ENCODE measurements at places on chromosomes 3 and 15.

GRCh38 chr15:67736810-67737209 lies 88.5 kb upstream of the SKOR1 start:
- no peak for DNase-seq

GRCh38 chr3:116281313-116282143 lies 163.8 kb downstream of the LSAMP start:
- DNase-seq = no peak

DNA sequence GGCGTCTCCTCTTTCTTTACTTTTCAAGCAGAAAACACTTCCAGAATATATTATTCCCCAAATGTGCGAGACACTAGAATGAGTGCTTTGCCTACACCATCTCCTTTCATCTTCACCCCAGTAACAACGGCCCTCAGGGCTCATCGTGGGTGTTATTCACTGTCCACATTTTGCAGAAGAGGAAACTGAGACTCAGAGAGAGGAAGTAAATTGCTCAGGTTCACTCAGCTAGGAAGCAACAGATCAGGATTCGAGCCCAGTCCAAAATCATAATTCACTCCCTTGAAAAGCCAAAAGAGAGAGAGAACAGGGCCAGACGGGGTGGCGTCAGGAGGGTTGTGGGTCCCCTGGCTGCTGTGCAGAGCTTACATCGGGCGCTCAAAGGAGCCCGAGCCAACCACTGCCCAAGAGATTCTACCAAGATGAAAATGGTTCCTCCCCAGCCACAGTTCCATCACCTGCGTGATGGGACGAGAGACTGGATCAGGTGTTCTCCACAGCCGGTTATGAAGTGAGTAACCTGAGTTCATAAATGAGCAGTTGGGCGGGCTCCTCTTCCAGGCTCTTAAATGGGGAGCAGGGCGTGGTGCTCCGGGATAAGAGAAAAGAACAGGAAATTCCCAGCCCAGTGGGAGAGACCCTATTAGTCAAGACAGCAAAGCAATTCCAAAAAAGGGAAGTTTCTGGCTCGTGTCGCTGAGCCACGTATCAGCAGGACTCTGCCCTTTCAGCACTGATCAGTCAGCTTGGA lies 48.6 kb upstream of the FLNB start:
- no peak for DNase-seq

DNA sequence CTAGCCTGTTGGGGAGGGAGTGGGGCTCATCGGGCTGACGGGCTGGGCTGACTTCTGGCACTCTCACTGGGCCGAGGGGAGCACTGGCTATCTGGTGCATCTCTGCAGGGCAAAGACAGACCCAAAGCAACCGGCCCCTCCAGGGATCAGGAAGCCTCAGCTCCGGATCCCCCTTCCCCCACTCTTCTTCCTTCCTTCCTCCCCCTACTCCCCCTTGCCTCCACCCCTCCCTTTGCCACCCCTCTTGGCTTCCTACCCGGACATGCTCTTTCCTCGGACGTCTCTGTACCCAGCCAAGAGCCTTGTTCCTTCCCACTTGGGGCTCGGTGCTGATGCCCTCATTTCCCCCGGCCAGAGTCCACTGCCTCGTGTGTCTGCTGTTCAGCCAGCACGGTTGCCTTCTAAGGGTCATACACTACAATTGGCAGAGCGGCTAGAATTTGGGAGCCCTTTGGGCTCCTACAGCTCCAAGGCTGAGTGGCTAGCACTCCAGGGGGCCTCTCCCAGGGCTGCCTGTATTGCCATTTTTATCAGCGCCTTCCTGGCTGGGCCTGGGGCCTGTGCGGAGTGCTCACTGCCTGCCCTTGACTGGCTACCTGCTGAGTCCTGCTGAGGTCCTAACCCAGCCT lies 10.9 kb downstream of the SEMA3F start:
- no peak for DNase-seq

- DNase-seq = peak; percentile 68
These were observed 21.2 kb downstream of the IGSF10 start for GRCh38 chr3:151439652-151440125.

DNA sequence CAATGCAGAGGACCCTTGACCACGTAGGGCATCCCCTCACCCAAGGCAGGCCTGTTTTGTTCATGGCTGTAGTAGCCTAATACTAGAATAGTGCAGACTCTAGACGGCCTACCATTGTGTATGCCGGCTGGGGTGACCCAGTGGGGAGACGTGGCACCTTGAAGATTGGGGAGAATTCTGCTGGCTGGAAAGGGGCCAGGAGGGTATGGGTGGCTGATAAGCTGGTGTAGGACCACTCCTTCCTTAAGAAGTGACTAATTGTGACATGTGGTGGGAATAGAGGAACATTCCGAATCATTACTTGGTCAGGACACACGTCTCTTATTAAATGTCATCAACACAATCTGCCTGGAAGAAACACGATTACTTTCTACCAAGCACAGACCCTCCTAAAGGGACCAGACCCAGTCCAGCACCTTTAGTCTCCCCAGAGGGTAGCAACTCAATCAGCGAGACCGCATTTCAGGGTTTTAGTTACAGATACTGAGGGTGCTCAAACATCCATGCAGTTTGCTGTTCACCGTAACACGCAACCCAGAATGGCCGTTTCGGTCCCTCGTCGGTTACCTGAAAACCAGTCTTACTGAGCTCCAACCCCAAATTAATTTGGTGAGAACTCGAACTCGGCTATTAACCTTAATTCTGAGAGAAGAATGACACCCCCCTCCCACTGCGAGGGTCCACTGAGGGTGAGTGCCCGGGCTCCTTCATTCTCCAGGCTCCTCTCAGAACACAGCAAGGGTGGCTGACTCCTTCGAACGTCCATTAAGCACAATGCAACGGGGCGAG lies 1.6 kb upstream of the KLF13 start:
- DNase-seq = no peak

GRCh38 chr3:81291586-81291985 lies 469.9 kb downstream of the GBE1 start:
- DNase-seq = no peak

DNA sequence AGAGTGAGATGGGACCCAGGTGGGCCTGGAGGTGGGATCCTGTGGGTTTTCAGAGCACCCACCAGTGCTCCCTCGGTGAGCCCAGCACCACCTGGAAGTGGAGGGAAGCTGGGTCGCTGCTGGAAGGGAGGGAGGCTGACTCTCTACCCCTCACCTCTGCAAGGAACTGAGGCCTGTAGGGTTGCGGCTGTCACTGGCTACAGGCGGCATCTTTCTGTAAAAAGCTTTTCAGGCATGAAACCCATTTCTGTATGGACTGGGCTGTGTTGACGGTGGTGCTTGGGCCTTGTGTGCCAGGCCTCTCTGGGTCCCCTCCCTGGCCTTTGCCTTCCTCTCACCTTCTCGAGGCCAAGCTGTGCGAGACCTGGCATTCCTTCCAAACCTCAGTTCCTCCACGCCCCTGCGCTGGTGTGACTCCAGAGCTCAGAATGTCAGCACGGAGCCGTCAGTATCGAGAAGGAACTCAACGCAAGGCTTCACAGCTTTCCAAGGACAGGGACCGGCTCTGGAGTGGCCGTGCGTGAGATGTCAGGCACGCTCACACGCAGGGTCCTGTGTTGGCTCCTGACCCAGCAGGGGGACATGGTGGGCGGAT lies 16.6 kb downstream of the ABTB1 start:
- DNase-seq = no peak

DNA sequence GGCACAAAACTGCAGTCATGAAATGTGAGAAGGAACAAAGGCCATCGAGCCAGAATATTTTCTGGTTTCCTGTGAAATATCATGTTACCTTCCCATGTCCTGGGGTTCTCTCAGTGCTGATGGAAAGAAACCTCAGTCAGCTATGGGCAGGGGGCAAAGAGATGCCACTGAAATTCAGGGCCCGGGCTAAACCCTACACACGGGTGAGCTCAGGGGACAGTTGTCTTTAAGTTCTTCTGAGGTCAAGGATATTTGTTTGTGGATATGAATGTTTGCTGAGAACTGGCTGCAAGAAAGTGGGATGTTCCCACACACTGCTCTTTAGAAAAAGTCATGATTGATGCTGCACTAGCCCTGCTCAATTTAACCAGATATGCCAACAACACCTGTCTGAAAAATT lies 187.2 kb downstream of the MEX3B start:
- no peak for DNase-seq

DNA sequence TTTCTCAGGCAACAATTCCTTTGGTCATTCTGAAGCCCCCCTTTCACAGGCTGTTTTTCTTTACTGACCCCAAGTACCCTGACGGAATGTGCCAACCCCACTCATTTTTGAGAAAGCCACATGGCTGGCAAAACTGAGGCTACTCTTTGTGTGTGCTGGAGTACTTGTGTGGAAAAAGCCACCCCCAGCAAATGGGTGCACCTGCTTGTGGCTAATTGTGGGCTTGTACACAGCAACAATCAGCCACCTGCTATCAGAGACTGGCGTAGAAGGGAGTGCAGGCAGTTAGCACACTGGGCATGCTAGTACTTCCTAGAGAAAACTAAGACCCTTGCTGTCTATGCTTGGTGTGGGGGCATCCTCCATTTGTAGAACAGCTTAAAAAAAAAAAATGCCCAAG lies 110.1 kb upstream of the LMOD3 start:
- DNase-seq = no peak

GRCh38 chr15:74127954-74128784 lies 2.2 kb upstream of the ISLR2 start:
- DNase-seq = no peak

- no peak for DNase-seq
These were observed 5.5 kb downstream of the MAP6D1 start for GRCh38 chr3:183819831-183820230.

DNA sequence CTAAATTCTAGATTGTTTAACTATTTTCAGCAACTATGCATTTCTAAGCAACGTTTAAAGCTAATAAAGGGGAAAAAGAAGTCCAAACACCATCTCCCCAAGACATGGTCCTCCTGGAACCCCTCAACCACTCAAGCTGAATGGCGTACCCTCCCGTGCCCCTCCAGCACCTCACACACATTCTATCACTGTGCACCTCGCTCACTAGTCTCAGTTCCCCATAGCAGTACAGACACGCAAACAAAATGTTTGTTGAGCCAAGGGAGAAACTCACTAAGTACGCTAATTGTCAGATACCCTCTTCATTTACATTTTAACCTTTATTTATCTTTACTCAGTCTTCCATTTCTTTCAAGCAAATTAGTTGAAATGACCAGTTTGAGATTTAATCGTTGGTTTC lies 48.8 kb downstream of the ACAP2 start:
- DNase-seq = no peak

GRCh38 chr3:1026395-1026794 lies 66.4 kb upstream of the CNTN6 start:
- DNase-seq = no peak

DNA sequence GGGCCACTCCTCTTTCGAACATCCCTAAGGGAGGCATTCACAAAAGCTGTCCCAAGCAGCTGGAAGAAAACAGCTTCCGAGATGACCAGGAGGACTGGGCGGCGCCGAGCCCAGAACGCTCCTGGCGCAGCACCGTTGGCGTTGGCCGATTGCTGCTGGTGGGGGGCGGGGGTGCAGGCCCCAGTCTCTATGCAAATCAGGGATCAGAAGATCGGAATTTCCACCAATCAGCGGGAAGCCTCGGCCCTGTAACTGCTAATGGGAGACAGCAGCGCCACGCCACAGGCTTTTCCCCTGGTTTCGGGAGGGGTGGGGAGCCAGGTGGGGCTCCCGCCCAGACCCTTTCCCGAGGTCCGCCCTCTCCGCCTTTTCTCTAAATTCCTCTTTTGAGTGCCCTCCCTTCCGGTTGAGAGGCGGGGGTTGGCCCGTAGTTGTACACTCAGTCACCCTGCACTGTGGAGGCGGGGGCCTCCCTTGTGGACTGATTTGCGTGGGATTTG lies 27.0 kb downstream of the HMCES start:
- DNase-seq = no peak

- DNase-seq = no peak
These were observed 203.8 kb upstream of the HES1 start for GRCh38 chr3:193932136-193932535.

- peak; percentile 74 for DNase-seq
These were observed 23.1 kb downstream of the AADAC start for GRCh38 chr3:151837057-151837456.

- no peak for DNase-seq
These were observed 74.1 kb downstream of the SLCO3A1 start for GRCh38 chr15:91927585-91927984.

DNA sequence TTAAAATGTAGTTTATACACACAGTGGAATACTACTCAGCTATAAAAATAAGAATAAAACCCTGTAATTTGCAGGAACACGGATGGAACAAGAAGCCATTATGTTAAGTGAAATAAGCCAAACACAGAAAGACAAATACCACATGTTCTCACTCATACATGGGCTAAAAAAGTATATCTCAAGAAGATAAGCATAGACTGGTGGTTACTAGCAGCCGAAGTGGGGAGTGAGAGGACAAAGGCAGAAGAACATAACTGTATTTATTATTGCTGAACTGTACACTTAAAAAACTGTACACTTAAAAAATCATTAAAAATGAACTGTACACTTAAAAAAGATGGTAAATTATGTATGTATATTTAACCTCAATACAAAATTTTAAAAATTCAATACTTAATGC lies 11.0 kb downstream of the UBE3A start:
- no peak for DNase-seq

GRCh38 chr15:99149366-99149765 lies 44.5 kb downstream of the SYNM start:
- DNase-seq = no peak

- DNase-seq = no peak
These were observed 329.0 kb downstream of the GBE1 start for GRCh38 chr3:81432456-81432855.

DNA sequence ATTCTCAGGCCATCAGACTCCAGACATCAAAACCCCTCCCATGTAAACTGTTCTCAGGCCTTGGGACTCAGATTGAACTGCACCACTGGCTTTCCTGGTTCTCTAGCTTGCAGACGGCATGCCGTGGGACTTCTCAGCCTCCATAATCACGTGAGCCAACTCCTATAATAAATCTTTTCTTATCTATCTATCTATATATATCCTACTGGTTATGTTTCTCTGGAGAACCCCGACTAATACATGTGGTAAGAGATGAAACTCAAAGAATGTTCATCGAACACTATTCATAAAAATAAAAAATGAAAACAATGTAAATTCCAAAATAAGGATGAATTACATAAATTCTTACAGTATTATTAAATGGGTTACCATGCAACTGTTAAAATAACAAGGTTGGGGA lies 84.5 kb upstream of the NTRK3 start:
- DNase-seq = no peak

GRCh38 chr3:130973406-130973805 lies 53.2 kb downstream of the ASTE1 start:
- DNase-seq = no peak

- no peak for DNase-seq
These were observed 32.0 kb downstream of the RAB11A start for GRCh38 chr15:65901336-65901735.

- no peak for DNase-seq
These were observed 40.7 kb downstream of the KBTBD12 start for GRCh38 chr3:127955728-127956127.
